ENCODE measurements at places on chromosomes 4 and X.

- no peak for DNase-seq
Observed at GRCh38 chrX:32995427-32995826, 215.9 kb downstream of the DMD start.

- peak; percentile 16 for DNase-seq
Observed at GRCh38 chr4:55435141-55435841, 39.5 kb downstream of the TMEM165 start.

- DNase-seq, result no peak
Observed at GRCh38 chr4:156578005-156578404, 393.6 kb downstream of the PDGFC start.

DNA sequence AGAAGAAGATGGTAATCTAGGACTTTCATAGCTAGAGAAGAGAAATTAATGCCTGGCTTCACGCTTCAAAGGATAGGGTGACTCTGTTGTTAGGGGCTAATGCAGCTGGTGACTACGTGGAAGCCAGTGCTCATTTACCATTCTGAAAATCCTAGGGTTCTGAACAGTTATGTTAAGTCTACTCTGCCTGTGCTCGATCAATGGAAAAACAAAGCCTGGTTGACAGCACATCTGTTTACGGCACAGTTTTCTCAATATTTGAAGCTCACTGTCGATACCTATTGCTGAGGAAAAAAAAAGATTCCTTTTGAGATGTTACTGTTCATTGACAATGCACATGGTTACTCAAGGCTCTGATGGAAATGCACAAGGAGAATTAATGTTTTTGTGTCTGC lies 182.6 kb upstream of the NUDT6 start:
- DNase-seq, result no peak

DNA sequence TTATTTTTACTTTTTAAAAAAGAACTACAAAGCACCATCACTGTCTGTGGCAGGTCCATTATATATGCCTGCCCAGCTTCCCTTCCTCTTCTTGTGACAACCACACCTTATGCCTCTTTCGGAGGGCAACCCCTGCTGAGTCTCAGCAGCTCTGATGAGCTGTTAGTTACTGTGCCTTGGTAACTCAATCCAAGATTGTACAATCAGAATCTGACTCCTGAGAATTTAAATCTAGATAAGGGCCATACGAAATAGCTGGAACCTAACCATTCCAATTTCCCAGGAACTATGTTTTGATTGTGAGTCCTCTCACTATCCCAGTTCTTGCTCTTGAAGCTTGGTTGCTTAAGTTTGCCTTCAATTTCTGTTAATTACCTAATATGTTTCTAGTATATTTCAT lies 61.9 kb downstream of the ADAMTS3 start:
- DNase-seq, result no peak

DNA sequence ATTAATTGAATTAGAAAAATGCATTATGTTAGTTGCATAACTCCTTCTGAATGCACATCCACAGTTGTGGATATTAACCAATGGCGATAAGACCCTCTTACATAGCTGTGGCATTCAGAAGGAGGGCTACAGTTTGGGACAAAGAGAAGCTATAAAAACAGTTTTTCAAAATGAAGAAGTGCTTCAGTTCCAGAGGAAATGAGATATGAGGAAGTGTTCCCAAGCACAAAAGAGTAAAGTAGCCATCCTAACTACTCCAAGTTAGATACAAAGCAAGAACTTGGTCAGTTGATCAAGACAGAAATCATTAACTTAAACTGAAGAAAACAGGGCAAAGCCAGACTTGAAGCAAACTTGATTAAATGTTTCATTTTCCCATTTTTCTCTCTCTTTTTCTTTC lies 17.2 kb upstream of the ADGRL3 start:
- DNase-seq, result no peak

- DNase-seq, result no peak
Observed at GRCh38 chr4:8707045-8707781, 114.6 kb downstream of the CPZ start.

GRCh38 chrX:154030266-154030665 lies 10.6 kb upstream of the IRAK1 start:
- DNase-seq, result no peak

GRCh38 chr4:137065311-137065710 lies 467.0 kb downstream of the PCDH18 start:
- no peak for DNase-seq

DNA sequence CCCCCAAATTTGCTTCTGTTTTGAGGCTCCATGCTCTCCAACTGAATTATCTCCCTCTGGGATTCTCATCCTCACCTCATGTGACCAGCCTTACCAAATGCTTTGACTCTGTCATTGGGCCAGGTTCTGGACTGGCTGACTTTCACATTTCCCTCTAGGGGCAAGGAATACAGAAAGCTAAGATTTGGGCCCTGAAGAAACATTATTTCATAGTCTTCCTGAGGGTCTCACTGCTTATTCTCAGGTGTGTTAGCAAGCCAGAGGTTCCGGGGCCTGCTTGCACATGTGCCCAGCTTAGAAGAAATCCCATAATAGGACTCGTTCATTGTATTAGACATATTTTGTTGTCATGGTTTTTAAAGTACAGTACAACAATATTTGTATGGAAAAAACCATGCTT lies 62.6 kb upstream of the TEX13D start:
- no peak for DNase-seq

- DNase-seq, result no peak
Observed at GRCh38 chr4:119034276-119035008, 101.2 kb upstream of the MYOZ2 start.

GRCh38 chrX:133213117-133213516 lies 5.0 kb downstream of the TFDP3 start:
- DNase-seq, result no peak

- no peak for DNase-seq
Observed at GRCh38 chrX:71269801-71270395, 13.5 kb upstream of the NONO start.

- no peak for DNase-seq
Observed at GRCh38 chr4:105657117-105657765, 51.2 kb downstream of the INTS12 start.

GRCh38 chrX:10983526-10983925 lies 127.6 kb upstream of the HCCS start:
- no peak for DNase-seq

DNA sequence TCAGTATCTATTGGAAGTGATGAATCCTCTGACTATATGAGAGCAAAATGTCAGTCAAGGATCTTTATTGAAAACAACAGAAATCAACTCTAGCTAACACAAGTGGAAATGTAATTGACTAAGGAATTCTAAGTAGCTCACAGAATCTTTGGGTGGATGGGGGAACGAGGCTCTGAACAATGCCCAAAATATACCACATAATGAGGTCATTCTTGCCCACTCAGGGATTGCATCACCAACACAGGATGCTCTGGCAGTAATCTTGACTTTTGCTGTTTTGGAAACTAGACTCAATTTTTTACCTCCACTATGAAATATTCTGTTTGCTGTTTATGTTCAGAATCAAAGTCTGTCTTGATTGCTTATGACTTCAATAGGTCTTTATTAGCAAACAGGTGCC lies 127.4 kb upstream of the UNC5C start:
- DNase-seq, result no peak

DNA sequence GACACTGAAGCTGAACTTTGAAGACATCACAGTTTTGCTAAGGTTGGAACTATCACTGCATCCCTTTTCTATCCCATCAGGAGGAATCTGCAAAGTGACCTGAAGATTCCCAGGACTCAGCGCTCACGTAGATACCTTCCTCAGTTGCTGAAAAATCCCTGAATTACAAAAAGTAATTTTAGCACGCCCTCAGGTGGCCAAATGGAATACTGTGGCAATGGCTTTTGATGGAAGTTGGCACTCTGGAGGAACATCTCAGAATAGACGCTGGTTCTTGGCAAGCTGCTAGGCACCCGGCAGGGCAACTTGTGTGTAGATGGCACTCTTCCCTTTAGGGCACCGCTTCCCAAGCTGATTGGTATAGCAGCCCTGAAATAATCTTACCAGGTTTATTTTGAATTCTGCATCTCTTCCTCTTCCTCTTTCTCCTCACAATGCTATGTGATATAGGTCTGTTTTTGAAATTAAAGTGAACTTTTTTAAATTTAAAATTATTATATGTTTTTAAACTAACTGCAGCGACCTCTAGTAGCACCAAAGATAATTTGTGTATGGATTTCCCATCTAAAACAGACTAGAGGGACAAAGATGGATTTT lies 16.3 kb upstream of the ESX1 start:
- no peak for DNase-seq

DNA sequence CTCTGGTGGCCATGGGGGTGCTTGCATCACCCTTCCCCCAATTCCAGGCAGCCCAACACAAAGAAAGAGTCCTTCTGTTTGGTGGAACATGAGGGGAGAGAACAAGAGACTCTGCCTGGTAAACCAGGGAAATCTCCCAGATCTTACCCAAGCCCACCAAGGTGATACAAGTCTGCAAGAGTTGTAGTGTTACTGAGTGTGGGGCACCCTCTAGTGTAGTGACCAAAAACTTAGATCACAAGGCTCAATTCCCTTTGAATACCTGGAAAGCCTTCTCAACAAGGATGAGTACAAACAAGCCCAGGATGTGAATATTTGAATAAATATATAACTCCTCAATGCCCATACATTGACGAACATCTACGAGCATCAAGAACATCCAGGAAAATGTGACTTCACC lies 64.7 kb downstream of the IL13RA2 start:
- DNase-seq, result no peak

DNA sequence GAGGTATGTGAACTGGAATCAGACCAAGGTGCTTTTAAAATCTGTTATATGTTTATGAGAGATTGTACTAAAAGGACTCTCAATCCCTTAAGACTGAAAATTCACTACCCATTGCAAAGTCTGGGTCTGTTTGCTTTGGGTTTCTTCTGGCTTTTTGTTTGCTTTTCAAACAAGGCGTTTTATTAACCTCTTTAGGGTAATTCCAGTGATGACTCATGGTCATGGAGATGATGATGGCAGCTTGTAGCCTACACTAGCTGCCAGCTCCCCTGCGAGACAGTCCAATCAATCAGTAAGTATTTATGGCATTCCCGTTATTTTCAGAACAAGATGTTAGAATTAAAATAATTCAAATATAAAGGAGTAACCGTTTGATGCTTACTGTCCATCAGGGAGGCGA lies 643.8 kb upstream of the FTHL17 start:
- DNase-seq, result no peak

GRCh38 chr4:142081025-142081424 lies 444.6 kb downstream of the IL15 start:
- DNase-seq, result no peak

- DNase-seq, result no peak
Observed at GRCh38 chr4:40492691-40493090, 137.0 kb downstream of the RBM47 start.

DNA sequence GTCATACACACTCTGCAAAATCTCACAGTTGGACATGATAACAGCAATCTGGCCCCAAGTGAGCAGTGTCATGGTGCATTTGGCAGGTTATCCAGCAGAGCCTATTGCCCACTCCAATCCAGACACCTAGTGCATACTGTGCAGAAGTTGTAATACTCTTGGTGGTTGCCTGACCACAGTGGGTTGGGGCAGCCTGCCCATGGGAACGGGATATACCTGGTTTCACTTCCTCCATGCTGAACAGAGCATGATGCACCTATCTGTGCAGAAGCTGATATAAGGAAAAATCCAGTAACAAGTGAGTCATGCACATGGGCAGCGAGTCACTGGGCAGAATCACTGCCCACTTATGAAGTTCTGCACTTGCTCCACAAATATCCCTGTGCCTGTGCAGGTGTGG lies 105.3 kb upstream of the IGSF1 start:
- DNase-seq, result no peak

DNA sequence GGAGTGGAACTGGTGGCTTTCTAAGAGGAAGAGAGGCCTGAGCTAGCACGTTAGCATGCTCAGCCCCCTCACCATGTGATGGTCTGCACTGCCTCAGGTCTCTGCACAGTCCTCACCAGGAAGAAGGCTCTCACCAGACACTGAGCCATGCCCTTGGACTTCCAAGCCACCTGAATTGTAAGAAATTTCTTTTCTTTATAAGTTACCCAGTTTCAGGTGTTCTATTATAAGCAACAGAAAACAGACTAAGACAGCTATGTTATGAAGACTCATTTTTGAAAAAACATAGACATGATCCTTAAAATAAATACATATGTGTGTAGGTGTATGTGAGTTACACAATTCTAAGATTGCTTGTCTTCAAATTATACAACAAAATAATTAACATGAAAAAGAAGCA lies 74.7 kb downstream of the CEP44 start:
- DNase-seq, result no peak

DNA sequence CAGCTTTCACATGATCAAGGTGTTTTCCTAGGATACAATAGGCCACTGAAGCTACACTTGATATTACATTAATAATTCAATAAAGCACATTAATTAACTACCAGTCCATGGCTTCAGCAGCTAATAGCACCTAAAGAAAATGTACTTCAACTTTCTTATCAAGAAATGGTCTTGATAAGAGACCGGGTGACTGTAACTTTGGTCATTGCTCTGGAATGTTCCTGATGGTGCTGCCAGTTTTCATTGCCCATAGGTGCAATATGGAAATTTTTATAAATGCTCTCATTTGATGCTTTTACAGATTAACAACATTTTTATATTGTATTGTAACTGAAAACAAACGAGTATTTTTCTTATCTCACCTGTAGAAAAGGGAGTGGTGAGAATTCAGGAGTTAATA lies 165.4 kb downstream of the SHROOM3 start:
- no peak for DNase-seq

GRCh38 chr4:111994392-111994791 lies 150.9 kb upstream of the FAM241A start:
- no peak for DNase-seq

DNA sequence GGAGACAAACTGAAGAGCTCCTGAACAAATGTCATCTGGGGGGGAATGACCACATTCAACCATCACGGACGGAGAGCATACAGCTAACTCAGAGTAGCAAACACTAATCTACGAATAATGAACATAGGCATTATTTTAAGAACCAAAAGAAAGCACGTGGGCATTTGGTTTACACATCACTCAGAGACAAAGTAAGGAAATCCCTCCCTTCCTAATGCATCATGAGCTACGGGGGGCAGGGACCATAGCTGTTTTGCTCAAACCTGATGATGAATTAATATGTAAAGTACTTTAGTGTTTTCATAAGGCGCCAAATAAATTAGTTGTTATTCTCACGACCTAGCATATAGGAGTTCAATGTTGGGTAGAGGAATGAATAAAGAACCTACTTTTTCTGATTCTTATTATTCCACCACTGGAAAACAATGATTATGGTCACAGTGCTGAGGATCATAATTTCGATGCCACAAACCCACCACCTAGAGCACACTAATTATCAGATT lies 11.7 kb upstream of the TMEM156 start:
- no peak for DNase-seq

DNA sequence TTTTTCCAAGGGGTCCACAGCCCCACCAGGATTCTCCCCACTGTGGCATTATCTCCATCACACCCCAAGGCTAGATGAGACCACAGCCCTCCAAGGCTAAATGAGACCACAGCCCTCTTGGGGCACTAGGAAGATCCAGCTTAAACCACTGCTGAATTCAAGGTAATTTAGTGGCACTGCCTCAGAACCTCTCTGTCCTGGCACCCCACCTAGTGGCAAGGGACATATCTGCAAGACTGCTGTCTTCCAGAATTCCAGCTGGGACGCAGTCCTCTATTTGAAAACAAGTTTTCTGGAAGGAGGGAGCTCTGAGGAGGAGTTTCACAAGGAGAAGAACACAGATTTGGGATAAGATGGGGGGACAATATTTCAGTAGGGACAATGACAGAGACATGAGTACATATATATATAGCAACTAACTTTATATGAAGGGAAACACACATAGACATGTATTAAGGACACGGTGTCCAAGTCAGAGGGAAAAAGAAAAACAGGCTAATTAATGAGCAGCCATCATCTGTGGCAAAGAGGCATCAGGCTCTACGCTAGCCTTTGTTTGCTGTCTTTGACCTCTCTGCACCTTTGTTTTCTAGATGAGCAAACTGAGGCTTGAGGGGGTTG lies 9.3 kb downstream of the CETN2 start:
- no peak for DNase-seq
